Right forelimb (tissue), 1 donor: ENCODE measurements at places on chromosomes 6 and 20.
A peak's percentile ranks its signal among the peaks of the same experiment; 100 is the strongest.

- DNase-seq = peak; percentile 89
These were observed 74.4 kb upstream of the CHD6 start for GRCh38 chr20:41692479-41693135.

DNA sequence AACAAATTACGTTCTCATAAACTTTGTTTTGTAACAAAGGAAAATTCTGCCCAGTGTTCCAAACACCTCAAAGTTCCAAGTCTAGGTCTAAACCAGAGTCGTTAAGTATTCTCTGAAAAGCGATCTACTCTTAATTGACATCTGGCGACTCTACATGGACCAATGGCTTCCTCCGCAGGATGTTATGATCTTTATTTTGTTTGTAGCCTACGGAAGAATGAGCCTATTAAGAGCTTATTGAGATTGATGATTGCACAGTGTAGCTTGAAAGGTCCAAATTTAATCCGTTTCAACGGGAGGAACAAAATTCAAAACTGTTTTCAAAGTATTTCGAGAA lies 61.1 kb downstream of the FAM217A start:
- no peak for DNase-seq

GRCh38 chr6:26198722-26199056 lies 111.5 kb downstream of the HFE start:
- no peak for DNase-seq

GRCh38 chr20:15475483-15475882 lies 1097.8 kb downstream of the KIF16B start:
- DNase-seq = peak; percentile 61

GRCh38 chr6:2819115-2819514 lies 22.5 kb downstream of the SERPINB1 start:
- DNase-seq = no peak

DNA sequence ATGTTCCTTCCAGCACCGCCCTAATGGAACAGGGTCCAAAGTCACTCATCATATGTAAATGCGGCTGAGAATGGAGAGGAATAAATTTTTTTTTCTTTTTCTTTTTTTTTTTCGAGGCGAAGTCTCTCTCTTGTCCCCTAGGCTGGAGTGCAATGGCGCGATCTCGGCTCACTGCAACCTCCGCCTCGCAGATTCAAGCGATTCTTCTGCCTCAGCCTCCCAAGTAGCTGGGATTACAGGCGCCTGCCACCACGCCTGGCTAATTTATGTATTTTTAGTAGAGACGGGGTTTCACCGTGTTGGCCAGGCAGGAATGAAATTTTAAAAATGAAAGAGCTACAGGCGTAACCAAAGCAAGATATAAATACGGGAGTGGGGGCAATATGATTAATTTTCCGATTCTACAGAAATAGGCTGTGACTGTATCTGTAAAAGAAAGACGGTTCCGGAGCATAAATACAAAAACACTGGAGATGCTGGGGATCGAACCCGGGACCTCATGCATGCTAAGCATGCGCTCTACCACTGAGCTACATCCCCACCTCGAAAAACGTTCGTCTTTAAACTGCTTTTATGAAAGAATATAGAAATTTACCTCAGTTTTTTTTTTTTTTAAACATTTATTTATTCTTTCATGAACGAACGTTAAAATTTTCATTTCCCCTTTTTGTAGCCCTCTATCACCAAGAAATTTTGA lies 132.2 kb downstream of the GPX5 start:
- DNase-seq = peak; percentile 82

- DNase-seq = no peak
These were observed 2.1 kb downstream of the FKBP1A start for GRCh38 chr20:1390581-1391403.
